ENCODE measurements at places on chromosomes 11 and 22. TPM values are rescaled to one million over a fixed set of nuclear protein-coding genes. Genes with fewer than 3 reads are reported as not detected.

CYP2D6 gene
- 3.8 TPM for total RNA-seq

TESMIN gene
- total RNA-seq: 1.5 TPM

CRYBB1 gene
- not detected for total RNA-seq

DNA sequence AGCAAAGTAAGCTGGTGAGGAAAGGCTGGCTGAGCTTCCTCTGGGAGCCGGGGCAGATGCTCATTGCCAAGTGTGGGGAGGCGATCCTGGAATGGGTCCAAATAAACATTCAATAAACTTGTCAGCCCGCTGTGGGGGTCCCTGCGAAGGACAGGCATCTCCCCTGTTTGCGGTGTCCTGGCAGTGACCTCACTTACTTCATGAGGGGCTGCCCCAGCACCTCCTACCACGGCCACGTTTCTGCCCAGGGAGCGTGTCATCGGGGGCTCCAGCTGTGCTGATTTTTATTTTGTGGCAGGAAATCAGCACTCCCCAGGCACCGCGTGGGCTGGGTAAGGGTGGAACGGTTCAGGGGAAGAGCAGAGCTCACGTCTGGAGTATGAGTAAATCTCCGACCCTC lies 493.9 kb upstream of the B3GAT1 start:
- H3K4me1 ChIP-seq: peaks cover 7% of the 10 kb centered on the region
- no peak overlapping the region for H3K4me3 ChIP-seq
- no peak for DNase-seq

- H3K27ac ChIP-seq: peak overlapping the region; percentile 99
- H3K27me3 ChIP-seq: no peaks in the 10 kb centered on the region
- H3K4me1 ChIP-seq: peaks cover 26% of the 10 kb centered on the region
- H3K4me3 ChIP-seq: peak overlapping the region; percentile 36
- H3K36me3 ChIP-seq: no peaks in the 10 kb centered on the region
These were observed 1.2 kb upstream of the HSPA8 start for GRCh38 chr11:123062892-123063825.

GRCh38 chr11:35077709-35078469 lies 61.1 kb upstream of the CD44 start:
- H3K27me3 ChIP-seq: no peaks in the 10 kb centered on the region
- no peak overlapping the region for H3K4me3 ChIP-seq
- H3K36me3 ChIP-seq: no peaks in the 10 kb centered on the region
- no peak for DNase-seq
- H3K27ac ChIP-seq: no peak overlapping the region

GRCh38 chr11:104043678-104044239 lies 7.3 kb downstream of the DDI1 start:
- DNase-seq: no peak
- no peak overlapping the region for H3K4me3 ChIP-seq
- H3K36me3 ChIP-seq: no peaks in the 10 kb centered on the region

Measured in hepatocyte (in vitro differentiated cells).